Left ventricle myocardium superior (tissue), 1 donor: ENCODE measurements at places on chromosomes 2 and 18. TPM values are rescaled to one million over a fixed set of nuclear protein-coding genes. Genes with fewer than 3 reads are reported as not detected.

DNA sequence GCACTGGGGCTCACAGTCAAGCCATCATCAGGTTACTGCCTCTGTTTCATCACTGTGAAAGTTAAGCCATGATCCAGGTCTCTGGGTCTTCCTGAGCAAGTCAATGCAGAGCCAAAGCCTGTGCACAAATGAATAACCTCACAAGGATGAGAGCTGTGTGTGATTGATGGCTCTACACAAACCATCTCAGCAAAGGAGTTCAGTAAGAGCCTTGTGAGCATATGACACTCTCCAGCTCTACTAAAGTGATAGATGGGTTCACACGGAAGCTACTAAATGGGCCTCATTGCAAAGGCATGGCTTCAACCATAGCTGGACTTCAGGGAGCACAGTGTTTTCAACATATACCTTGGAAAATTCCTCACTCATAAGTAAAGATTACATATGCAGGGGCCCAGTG, 101.5 kb downstream of the AFF3 start:
- DNase-seq, result no peak

DNA sequence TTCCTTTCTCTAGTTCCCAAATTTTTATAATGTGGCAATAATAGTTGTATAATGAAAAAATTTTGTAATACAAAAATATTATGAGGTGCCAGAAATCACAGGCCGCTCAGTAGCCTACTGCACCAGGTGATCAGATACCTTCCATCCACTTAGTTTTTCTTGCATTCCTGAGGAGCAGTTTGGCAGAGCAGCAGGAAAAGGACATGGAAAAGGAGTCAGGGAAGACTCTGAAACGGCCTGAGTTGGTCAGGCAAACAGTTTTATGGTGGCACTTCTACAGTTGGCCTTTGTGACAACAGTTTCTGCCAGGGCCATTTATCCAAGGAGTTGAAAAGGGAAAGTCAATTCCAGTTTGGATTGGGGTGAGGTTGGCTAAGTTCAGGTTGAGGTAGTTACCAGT, 165.4 kb upstream of the ALPP start:
- no peak for DNase-seq

DNA sequence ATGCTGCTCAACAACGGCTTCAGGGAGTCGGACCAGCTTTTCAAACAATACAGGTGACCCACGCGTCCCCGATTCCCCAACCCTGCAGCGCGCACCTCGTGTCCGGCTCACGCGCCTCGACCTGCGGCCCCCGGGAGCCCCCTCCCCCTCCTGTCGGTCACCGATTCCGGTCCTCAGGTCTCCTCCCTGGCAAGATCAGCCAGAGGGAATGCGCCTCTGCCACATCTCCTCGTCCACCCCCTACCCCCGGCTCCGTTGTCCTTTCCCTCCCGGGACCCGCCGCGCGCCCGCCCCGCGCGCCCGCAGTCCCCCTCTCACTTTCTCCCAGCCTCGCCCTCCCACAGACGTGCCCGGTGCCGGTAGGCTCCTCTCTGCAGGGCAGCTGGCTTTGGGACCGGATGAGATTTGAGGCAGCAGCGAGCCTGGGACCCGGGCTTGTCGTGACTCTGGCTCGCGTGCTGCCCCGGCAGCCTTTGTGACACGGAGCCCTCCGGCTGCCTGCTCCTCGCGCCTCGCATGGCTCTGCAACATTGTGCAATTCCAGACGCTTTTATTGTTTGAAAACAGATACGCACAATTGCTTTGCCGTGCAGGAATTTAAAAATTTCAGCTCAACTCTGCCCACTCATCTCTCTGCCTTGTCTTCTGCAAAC, 558 bp downstream of the TTC39C start:
- peak; percentile 61 for DNase-seq

GRCh38 chr2:119180892-119181291, 22.3 kb upstream of the C1QL2 start:
- DNase-seq, result no peak

GRCh38 chr2:239691720-239692119, 290.9 kb upstream of the HDAC4 start:
- DNase-seq, result no peak

- DNase-seq, result no peak
Measured at GRCh38 chr2:82811946-82812345, 1647.1 kb downstream of the SUCLG1 start.

- peak; percentile 76 for DNase-seq
Measured at GRCh38 chr2:160387558-160388262, 105.9 kb downstream of the RBMS1 start.

DNA sequence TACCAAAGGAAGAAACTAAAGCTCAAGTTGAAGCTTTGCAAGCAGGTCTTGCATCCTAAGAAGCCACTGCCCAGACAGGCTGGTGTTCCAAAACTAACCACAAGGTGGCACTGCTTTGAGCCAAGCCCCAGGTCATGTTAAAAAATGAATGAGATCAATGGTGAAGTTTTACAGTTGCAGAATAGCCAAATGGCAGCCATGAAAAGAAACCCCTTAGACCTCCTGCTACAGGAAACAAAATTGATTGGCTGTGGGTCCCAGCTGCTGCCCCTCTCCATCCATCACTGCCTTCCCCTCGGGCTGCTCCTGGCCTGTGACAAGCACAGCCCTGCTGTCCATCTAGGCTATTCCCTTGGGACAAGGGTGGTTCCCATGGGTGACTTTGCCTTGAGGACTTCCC, 20.7 kb upstream of the MREG start:
- peak; percentile 48 for DNase-seq

DNA sequence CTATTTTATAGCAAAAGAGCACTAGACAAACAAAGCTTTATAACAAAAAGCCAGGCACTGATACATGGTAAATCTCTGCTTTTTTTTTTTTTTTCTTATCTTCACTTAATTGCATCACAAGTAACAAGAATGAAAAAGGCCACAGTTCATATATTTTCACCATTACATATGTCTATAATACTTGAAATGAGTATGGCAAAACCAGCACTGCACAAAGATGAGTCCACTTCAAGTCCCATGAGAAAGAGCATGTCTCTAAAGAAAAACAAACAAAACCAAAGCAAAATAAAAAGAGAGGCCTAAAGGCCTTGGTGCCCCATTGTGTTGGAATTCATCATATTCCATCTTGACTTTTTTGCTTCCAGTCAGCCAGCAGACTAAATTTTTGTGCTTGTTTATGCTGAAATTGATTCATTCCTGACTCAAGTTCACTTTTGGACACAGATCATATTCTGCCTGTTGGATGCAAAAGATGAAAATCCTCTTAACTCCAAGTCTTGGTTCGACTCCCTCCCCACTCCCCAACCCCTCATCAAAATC, 264.9 kb upstream of the CCDC68 start:
- no peak for DNase-seq

DNA sequence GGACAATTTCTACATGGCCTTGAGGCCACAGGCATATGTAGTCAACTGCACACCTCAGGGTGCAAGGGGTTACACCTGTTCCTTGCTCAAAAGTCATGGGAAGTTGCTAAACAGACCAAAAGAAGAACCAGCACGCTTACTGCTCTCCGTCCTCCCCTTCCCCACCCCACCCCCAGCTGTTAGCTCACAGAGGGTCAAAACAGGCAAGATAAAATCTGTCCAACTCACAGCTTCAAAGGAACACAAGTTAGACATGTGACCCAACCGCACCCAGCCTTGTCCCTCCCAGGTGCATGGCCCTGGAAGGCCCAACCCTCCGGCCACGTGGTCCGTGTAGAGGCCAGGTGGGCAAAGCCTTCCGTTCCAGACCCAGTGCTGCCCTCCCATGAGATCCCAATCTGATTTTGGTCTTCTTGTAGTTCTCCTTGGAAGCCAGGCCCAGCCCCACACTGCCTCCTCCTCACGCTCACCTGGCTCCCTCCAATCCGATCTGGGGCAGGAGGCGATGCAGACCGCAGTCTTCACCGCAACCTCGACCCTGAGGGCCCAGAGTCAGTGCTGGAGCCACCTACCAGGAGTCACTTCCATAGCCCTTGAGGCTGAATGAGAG, 14.5 kb upstream of the ASPRV1 start:
- no peak for DNase-seq

- DNase-seq, result no peak
Measured at GRCh38 chr2:72770879-72771461, 54.9 kb downstream of the EXOC6B start.

DNA sequence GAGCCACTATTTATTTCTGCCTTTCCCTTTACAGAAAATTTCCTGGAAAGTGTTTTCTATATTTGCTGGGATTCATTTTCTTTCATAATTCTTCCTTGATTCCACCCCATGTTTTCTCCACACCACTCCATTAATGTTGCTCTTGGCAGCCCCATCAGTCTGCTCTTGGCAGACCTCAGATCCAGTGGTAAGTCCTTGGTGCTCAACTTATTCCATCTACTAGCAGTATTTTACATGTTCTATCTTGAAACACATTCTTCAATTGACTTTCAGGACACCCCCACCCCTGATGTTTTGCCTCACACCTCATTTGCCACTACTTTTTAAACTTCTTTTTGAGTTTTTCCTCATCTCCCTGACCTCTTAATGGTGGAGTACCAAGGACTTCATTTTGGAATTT, 65.0 kb downstream of the HNMT start:
- peak; percentile 28 for DNase-seq

DNA sequence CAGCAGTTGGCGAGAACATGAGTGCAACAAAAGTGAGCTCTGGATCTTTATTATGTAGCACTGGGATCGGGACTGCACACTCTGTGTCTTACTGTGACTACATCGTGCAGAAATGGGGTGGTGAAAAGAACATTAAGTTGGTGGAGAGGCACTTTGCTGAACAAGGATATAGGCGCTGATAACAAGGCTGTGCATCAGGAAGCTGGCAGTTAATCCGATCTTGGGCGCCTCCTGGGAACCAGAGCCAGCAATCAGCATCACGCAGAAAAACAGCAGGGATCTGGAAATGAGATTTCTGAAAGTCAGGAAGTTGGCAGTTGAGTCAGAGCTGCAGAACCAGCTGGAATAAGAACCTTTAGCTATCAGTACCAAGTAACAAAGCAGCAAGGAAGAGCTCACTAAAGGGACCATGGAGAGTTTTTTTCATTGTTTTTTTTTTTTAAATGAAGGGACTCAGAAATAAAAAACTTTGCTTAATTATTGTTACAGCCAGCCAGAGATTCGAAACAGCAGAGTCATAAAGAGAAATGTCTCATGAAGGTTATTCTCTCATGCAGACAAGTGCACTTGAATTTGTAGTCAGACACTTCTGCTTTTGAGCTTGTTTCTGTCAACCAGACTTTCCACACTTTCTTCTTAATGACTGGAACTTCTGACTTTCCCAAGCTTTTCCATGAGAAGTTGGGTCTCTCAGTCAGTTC, 22.8 kb upstream of the MYO3B start:
- no peak for DNase-seq

GRCh38 chr2:112087346-112088020, 32.4 kb downstream of the TMEM87B start:
- no peak for DNase-seq

DNA sequence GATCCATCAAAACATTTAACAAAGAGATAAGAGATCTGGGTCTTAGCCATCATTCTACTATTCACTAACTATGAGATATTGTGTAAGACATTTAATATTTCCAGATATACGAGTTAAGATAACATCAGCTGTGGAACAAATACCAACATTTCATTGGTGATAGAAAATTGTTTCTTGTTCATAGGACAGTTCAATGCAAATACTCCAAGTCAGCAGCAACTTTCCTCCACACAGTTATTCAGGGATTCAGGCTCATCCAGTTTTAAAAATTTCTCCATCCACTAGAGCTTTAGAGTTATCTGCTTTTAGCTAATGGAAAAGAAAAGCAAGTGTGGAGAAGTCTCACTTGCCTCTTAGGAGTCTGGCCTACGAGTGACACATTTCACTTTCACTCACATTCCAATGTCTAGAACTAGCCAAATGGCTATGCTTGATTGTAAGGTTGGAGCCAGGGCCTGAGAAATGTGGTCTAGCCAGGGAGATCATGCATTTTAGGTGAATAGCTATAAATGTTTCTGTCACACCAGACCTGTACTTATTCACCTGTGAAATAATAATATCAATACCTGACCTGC, 119.3 kb upstream of the MAPRE2 start:
- DNase-seq, result no peak

The AKAIN1 gene
- not detected for total RNA-seq

The RESP18 gene
- total RNA-seq, result not detected

The SLC5A7 gene
- 0.07 TPM for total RNA-seq

The NEURL3 gene
- not detected for total RNA-seq

The TRAPPC8 gene
- 31.4 TPM for total RNA-seq

The CABLES1 gene
- total RNA-seq, result 3.2 TPM
